ENCODE measurements at places on chromosomes 12 and 14.

- DNase-seq: no peak
Observed at GRCh38 chr12:56602239-56602638, 27.9 kb downstream of the BAZ2A start.

DNA sequence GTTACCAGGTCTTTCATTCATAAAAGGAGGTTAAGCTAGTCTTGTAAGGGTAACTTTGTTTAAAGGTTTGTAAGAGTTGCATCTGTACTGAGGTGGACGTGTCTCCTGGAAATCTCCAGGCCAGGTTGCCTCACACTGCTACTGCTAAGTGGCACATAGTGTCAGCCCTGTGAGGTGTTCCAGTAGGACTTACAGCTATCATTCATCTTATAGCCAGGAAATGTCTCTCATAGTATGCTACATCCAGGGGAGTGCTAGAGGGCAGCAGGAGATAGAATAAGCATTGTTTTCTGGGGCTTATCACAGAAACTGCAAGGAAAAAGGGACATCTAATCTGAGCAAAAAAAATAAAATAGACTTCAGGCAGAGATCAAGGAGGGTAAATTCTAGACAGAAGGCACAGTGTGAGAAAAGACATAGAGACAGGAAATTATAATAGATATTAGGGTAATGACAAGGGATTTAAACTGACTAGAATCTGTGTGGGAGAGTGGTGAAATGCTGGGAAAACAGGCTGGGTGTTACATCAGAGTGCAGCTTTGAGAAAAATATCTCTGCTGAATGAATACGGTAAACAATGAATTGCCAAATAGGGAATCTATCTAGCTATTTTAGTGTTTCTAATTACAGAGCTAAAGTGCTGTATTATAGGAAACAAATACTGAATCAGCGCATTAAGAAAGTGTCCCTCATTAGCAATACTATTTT is 205.1 kb upstream of the ABCD2 start:
- no peak for DNase-seq

DNA sequence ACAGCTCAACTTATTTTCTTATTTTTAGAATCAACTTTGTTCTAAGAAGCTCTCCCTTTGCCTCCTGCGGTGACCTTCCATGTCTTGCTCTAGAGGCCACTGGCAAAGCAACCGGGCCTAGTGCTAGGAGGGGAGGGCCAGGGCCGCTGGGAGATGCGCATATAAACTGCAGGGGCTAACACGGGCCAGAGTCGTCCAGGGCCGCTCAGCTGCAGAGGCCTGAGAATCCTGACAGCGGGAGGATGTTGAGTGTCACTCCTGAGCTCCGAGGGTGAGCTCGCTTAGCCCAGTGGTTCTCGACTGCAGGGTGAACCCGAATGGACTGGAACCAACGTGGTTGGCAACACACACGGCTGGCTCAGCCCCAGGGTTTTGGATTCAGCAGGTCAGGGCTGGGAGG is 6.5 kb upstream of the PIWIL1 start:
- no peak for DNase-seq

DNA sequence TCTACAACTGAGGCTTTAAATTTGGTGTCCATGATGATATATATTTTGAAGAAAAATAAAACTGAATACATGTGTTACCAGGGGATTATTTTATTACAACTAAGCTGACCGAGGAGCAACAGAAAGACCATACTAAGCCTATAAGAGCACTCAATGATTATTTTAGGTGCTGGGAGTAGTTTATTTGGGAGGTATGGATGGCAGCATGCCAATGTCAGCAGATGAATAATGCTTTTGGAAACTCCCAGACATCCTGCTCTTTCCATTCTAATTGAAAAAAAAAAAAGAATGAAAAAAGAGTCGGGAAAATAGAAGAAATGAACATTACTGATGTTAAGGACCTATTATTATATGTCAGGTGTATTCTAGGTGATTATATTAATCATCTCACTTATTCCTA is 441.2 kb downstream of the BTG1 start:
- DNase-seq: no peak

DNA sequence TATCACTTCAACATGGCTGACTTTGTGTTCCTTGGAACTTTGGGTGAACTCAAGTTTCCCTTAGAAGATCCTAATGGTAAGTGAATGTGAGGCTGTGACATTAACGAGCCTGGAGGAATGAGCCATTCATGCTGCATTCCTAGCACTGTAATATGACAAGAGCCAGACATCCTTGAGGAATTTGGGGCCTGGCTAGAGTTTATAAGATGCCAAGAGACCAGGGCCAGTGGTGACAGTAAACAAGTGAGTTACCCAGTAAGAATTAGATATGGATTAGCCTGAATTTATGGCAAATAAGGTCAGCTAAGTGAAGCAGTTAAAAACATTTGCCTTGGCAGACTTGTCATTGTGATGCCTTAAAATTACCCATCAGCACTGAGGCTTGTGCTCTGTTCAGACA is 232.4 kb downstream of the AKAP6 start:
- no peak for DNase-seq

Measured in mesothelial cell of epicardium (in vitro differentiated cells).